DMS53 (cell line): ENCODE measurements at places on chromosomes 12 and 14.

- no peak for DNase-seq
Measured at GRCh38 chr12:91384366-91384765, 201.7 kb upstream of the DCN start.

- DNase-seq = peak; percentile 21
Measured at GRCh38 chr12:103499571-103499970, 3.8 kb upstream of the C12orf42 start.

GRCh38 chr12:120661432-120661831, 21.0 kb downstream of the CABP1 start:
- no peak for DNase-seq

DNA sequence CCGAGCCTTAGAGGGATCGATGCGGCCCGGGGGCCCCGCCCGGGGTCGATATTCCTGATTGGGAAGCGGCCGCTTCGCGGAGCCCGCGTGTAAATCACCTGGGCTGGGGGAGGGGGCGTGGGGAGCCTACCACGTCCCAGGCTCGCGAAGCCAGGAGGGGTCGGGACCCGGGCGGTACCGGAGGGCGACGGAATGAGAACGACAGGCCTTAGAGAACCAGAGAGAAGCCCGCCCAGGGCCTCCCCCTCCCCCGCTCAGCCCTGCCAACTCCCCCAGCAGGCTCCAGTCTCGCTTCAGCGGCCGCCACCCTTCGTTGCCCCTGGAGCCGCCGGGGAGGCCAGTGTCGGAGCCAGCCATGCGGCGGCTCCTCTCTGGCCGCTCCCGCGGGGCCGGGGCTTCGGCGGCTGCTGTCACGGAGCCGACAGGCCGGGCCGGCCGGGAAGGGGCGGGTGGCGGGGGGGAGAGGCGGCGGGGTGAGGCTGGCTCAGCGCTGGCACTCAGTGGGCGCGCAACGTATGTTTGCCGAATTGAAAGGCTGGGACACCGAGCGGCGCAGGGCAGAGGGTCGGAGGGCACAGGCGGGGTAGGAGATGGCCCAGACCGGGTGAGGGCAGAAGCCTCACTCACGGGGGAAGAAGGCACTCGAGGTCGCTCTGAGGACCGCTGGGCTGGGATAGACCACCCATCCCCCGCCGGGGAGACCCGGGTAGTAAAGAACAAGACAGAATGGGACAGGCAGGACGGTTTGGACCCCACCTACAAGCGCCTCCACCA, 1.4 kb upstream of the DNAJC22 start:
- peak; percentile 78 for DNase-seq

GRCh38 chr14:101449114-101449513, 112.2 kb upstream of the DIO3 start:
- DNase-seq = no peak

GRCh38 chr14:101178184-101179072, 274.9 kb upstream of the RTL1 start:
- DNase-seq = no peak

DNA sequence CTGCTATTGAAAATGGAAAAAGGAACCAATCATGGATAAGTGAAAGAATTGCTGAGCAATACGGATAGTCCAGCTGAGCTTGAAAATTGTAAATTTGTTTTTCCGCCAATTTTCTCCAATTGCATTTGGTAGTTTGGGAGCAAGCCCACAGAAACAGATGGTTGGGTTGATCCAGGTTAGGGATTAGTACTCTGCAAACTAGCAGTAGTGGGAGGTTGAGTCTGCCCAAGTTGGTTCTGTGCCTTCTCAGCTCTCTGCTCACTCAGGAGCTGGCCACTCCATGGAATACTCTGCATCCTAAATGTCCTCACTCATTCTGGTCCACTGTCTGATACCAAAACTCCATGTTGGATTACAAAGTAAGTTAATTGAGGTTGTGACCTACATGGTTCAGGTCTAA, 361.1 kb upstream of the ATP2B1 start:
- no peak for DNase-seq

- DNase-seq = no peak
Measured at GRCh38 chr12:56020423-56021184, at the start of gene IKZF4. Gene IKZF4, plus strand, starts transcription at chr12:56021043. Its CDS starts 451 bp downstream, at chr12:56021494.

DNA sequence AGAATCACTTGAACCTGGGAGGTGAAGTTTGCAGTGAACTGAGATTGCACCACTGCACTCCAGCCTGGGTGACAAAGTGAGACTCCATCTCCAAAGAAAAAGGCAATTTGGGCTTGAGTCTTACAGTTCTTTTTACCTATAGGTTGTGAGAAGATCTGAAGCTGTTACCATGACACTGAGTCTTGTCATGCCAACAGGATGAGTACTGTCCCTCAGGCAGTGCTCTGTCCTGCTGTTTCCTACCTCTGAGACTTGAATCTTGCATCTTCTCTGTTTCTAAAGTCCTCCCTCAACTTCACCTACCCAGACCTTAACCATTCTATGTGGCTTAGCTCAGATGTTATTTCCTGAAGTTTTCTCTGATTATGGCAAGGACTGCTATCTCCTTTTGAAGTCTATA, 400.8 kb upstream of the PRICKLE1 start:
- DNase-seq = no peak

- DNase-seq = no peak
Measured at GRCh38 chr12:9674226-9674590, 4.7 kb downstream of the CLEC2D start.

GRCh38 chr12:62916632-62917425, 18.1 kb downstream of the PPM1H start:
- DNase-seq = no peak

DNA sequence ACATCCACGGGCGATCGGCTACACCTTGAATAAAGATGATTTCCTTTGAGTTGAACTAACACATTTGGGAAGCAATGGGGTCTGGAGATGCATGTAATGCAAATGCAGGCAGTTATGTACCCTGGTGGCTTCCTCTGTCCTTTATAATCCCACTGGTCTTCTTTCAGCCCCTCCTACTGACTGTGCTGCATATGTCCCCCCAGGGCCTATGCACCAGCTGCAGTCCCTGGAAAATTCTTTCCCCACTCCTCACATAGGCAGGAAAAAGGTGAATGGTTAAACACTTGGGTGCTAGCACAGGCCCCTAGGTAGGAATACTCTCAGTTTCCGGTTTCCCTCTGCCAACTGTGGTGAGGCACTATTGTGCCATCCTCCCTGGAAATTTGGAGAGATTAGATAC, 294.8 kb upstream of the SOX5 start:
- no peak for DNase-seq

GRCh38 chr12:124646385-124647230, 79.2 kb upstream of the NCOR2 start:
- no peak for DNase-seq

- DNase-seq = no peak
Measured at GRCh38 chr12:25981597-25981996, 23.1 kb downstream of the RASSF8 start.

DNA sequence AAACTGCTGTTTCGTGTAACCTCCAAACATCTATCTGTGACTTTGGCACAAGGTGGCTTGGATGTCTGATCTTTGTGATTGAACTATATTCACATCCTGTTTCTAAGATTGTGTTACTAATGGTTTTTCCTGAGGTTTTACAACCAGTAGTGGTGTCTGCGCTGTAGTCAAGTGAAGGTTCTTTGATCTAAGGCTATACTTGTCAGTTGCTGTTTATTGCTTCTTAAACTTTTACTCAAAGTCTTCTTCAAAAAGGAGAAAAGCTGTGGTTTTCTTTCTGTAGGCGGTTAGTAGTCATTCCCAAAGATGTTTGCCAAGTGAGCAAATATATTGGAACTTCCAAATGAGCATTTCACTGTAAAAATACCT, 12.3 kb upstream of the CALM1 start:
- DNase-seq = no peak

- DNase-seq = no peak
Measured at GRCh38 chr12:64019654-64020053, 175.2 kb downstream of the SRGAP1 start.

- peak; percentile 90 for DNase-seq
Measured at GRCh38 chr12:106138633-106139421, at the start of gene NUAK1. Gene NUAK1, minus strand, starts transcription at chr12:106138954. Its CDS starts 301 bp downstream, at chr12:106138653.
